Activated CD8-positive, alpha-beta memory T cell treated with anti-CD3 and anti-CD28 coated beads for 1 hour (primary cell): ENCODE measurements at places on chromosomes 11 and 22.

GRCh38 chr22:25076336-25076735 lies 123.3 kb upstream of the CRYBB3 start:
- DNase-seq: no peak

- no peak for DNase-seq
These were observed 847.2 kb downstream of the TBC1D22A start for GRCh38 chr22:47609653-47610052.

DNA sequence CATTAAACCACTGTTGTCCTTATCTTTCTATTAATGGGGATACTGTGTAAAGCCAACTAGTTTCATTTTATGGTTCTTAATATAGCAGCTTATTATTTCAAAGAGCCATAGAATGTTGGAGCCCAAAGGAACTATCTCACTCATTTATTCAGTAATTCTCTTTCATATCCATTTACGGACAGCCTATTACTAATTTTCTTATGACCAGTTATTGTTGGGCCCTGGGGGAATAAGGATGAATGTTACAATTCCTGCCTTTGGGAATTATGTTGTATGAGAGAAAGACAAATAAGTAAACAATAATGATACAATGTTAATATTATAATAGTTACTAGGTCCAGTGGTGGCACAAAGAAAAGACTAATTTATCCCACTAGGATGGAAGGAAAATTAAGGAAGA lies 52.4 kb downstream of the AAMDC start:
- DNase-seq: no peak

- DNase-seq: no peak
These were observed 25.0 kb downstream of the LRP5 start for GRCh38 chr11:68337399-68337835.

- DNase-seq: no peak
These were observed 306.0 kb downstream of the BUD13 start for GRCh38 chr11:116466801-116467200.

- DNase-seq: no peak
These were observed 135.0 kb downstream of the CSNK2A3 start for GRCh38 chr11:11217929-11218628.

DNA sequence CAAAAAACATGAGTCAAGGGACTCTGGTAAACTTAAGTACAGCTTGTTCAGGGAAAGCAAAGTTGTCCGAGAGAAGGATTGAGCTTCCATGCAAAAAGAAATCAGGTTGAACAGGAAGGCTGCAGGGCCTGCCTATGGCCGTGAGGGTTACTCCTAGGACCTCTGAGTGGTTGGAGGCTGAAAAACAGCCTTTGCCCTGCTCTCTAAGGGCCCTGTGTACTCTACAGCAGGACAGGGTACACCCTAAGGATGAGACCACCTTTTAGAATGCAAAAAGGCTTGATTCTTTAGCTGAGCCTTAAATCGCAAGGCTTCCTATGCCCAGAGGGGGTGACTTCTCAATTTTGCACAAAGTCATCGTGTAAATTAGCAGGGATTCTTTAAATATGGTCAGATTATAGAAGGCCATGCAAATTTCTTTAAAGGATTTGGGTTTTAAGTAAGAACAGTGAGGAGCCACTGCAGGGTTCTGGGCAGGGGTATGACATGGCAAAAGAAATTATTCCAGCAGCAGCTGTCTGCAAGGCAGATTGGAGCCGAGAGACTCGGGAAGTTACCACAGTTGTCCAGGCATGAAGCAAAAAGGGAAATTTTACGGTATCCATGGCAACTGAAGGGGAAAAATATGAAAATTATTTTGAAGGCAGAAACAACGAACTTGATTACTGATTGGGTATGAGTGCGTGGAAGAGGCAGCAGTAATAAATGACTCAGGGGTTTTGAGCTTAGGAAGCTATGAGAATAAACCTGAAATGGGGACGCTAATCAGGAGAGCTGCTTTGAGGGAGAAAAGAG lies 91.8 kb downstream of the FAM76B start:
- DNase-seq: no peak

- DNase-seq: no peak
These were observed 6.6 kb upstream of the CDC42BPG start for GRCh38 chr11:64850979-64851567.

DNA sequence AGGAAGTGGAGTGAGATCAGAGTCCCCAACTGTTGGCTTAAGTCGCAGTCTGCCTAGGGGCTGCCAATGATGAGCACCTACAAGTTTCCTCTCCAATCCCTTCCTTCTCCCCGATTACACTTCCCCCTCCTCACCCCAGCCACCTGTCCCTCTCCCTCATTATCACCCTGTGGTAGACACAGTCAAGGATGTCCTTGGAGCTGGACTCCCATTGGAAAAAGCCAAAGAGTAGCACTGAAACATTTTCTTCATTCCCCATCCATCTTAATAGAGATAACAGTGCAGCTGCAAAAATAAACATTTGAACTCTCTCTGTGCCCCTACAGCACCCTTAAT lies 146.2 kb downstream of the DBX1 start:
- no peak for DNase-seq

- no peak for DNase-seq
These were observed 881.2 kb downstream of the OPCML start for GRCh38 chr11:132650969-132651720.

- no peak for DNase-seq
These were observed 573 bp downstream of the PPFIA1 start for GRCh38 chr11:70270877-70271648.

DNA sequence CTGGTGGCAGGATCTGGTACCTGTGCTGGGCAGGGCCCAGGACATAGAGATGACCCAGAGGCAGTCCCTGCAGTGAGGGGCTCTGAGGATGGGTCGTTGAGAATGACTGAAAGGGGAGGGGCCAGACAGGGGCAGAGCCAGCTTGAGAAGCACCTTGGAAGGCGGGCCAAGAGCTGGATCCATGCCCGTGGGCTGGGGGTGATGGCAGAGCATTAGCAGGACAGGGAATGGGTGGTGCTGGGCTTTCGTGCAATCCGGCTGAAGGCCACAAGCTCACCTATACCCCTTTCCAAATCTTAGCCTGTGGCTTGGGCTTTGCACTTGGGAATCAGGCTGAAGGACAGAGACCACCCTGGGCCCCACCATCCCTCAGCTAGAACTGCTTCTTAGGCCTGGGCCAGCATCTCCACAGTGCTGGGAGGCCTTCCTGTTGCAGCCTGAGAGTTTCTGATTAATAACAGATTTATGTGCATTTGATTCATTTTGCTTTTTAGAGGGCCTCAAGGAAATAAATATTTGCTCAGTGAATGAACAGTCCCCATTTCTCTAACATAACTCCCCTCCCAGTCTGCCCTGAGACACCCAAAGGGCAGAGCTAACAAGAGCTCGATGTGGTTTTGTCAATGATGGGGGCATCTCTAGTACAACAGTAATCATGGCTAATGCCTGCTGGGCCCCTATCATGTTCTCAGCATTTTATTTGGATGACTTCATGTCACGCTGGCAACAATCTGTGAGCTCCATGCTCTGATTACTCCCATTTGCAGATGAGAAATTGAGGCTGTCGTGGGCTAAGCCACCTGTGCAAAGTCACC lies 39.3 kb downstream of the RIBC2 start:
- no peak for DNase-seq

DNA sequence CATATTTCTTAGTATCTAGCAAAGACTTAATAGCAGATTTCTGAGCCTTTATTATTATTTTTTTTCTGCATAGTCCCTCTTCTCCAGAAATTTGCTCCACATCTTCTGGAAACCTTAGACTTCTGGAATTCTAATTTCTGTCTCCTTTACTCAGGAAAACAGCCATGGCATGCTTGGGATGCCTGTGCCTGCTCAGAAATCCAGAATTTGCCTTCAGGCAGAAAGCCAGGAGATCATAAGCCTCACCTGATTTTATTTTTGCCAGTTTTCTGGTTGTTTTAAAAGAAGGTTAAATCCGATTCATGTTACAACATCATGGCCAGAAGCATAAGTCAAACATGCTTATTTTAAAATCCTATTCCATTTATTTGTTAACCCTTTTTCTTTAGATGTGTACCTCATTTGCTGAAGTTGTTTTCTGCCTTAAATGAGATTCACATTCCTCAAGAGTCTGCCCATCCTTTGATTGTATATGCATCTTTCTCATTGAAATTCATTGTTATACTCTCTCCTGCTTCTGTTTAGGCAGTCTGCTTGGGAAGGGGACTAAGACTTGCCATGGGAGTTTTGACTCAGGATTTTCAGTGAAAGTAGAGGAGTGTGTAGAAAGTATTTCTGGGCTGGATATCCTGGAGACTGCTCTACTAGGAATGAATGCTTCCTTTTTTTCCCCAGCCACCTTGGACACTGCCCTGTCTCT lies 37.1 kb downstream of the SIK2 start:
- no peak for DNase-seq

DNA sequence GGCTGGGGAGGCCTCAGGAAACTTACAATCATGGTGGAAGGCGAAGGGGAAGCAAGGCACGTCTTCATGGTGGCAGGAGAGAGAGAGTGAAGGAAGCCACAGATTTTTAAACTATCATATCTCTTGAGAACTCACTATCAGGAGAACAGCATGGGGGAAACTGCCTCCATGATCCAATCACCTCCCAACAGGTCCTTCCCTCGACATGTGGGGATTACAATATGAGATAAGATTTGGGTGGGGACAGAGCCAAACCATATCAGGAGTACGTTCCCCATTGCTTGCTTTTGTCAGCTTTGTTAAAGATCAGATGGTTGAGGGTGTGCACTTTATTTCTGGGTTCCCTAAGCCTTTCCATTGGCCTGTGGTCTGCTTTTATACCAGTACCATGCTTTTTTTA lies 53.7 kb upstream of the E2F8 start:
- DNase-seq: no peak

- no peak for DNase-seq
These were observed 67.9 kb downstream of the KCNQ1 start for GRCh38 chr11:2512431-2513407.

DNA sequence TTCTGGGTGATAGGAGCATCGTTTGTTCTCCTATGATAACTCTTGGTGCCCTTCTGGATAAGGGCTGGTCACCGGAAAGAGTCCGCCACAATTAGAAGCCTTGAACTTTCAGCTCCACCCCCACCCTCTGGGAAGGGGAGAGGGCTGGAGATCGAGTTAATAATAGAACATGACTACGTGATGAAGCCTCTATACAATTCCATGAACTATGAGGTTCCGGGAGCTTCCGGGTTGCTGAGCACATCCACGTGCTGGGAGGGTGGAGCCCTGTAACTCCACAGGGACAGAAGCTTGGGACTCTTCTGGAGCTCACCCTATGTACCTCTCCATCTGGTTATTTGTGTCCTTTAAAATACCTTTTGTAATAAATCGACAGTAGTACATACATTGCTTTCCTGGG lies 40.3 kb downstream of the ARHGAP42 start:
- DNase-seq: no peak

DNA sequence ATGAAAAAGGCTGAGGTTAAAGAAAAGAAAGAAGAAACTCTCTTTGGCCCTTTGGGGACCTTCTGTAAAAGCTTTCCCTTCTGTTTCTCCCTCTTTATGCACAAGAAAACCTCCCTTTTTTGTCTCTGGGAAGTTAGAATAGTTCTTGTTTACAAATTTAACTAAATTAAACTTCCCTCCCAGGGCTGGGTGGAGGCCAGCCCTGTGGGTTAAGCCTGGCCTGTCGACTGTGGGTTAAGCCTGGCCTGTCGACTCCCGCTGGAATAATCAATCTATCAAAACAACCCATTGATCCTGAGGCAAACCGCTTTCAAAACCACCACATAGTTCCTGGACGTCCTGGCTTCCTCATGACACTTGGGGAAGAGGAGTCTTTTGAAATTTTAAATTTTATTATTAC lies 1.2 kb upstream of the DRG1 start:
- DNase-seq: no peak

DNA sequence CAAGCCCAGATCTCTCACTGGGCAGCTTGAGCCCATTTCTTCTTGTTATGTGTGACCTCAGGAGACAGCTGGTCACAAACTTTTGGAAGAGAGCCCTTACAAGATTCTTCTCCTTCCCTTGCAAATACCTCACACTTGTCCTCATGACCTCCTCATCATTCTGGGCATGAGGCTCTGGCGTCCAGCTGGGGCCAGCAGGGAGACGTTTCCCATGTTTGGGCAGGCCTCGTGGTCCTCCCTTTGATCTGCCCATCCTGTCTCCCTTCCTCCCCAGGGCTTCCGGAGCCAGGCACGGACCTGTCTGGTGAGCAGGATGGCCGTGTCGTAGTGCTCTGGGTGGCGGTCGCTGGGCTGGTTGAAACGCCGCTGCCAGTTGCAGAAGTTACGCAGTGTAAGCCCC lies 9.7 kb downstream of the ADAMTS8 start:
- no peak for DNase-seq

GRCh38 chr11:105274631-105275030 lies 135.1 kb upstream of the CARD18 start:
- no peak for DNase-seq

GRCh38 chr11:134951305-134951700 lies 539.3 kb upstream of the B3GAT1 start:
- DNase-seq: no peak

- no peak for DNase-seq
These were observed 45.8 kb upstream of the FGF3 start for GRCh38 chr11:69864686-69865661.

- no peak for DNase-seq
These were observed 159.9 kb downstream of the TTC17 start for GRCh38 chr11:43518408-43519160.

GRCh38 chr11:100902454-100903141 lies 215.5 kb downstream of the ARHGAP42 start:
- DNase-seq: no peak

GRCh38 chr22:38181453-38182200 lies at the start of gene PLA2G6:
Gene PLA2G6, minus strand, starts transcription at chr22:38181830. Its CDS starts 12,404 bp downstream, at chr22:38169426.
- DNase-seq: peak; percentile 89

DNA sequence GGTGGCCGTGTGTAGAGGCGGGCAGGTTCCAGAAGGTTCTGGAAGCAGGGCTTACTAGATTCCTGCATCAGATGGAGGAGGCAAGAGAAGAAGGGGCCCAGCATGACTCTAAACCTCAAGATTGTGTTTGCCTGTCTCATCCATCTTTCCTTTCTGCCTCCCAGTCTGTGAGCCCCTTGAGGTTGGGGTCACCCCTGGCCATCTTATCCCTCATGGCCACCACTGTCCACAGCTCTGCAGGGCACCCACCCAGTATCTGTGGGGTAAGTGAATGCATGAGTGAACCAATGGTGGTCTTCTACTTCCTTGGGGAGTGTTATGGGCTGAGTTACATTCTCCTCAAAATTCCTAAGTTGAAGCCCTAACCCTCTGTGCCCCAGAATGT lies 79.3 kb downstream of the MYEOV start:
- no peak for DNase-seq

- no peak for DNase-seq
These were observed 44.8 kb upstream of the C11orf87 start for GRCh38 chr11:109377039-109377742.

DNA sequence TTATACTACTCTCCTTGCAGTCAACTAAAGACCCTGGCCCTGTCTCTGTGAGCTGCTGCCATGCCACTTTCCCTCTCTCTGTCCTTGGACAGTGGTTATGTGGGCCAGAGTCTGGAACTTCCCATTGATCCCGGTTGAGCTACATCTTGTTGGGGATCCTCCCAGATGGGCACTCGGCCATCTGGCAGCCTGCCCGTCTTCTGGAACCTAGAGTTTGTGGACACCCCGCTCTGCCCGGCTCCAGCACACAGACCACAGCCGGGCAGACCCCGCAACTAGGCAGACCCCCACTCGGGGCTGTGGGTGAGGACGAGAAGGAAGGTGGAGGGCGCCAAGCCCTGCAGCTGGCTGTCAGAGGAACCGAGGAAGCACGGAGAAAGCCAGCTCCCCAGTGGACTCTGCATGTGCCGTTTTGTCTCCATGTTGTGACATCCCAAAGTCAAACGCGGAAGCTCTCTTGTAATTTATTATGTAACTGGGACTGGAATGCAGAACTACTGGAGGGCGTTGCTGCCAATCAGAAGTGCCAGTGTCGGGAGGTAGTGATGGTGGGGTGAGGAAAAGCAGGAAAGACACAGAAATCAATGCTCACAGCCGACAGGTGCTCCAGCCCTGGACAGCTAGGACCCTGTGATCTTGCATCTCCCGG lies 207.7 kb downstream of the CEP164 start:
- DNase-seq: no peak
